ENCODE measurements at places on chromosomes 6 and 20. TPM values are rescaled to one million over a fixed set of nuclear protein-coding genes. Genes with fewer than 3 reads are reported as not detected.

LPA gene
- total RNA-seq: not detected

C20orf96 gene
- 3.3 TPM for total RNA-seq

BMP2 gene
- total RNA-seq: 2.6 TPM

TAAR9 gene
- not detected for total RNA-seq

CYP39A1 gene
- total RNA-seq: 0.95 TPM

PIGU gene
- 33.8 TPM for total RNA-seq

FOXF2 gene
- total RNA-seq: 14.1 TPM

TRAM2 gene
- 9.6 TPM for total RNA-seq

ASCC3 gene
- total RNA-seq: 22.6 TPM

SLC17A2 gene
- total RNA-seq: not detected

PACRG gene
- not detected for total RNA-seq

HCRTR2 gene
- total RNA-seq: not detected
